Coronary artery (tissue), 2 donors: ENCODE measurements at places on chromosomes 7 and 10.
A peak's percentile ranks its signal among the peaks of the same experiment; 100 is the strongest.

DNA sequence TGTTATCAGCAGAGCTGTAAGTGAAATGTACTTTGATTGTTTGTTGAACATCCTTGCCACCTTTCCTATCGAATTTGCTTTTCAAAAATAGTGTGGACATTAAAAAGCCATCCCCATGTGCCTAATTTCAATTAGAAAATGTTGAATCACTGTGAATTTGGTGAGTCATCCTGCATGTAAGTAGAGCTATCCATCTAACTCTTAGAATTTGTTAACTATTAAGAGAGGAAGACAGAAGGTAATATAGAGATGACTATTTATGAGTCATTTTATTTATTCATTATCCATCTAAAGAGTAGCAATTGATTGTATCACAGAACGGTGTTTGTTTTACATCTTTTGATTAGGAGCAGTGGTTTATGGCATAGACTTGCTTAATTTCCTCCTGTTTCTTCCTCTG lies 154.7 kb downstream of the MGMT start:
- no peak for DNase-seq

DNA sequence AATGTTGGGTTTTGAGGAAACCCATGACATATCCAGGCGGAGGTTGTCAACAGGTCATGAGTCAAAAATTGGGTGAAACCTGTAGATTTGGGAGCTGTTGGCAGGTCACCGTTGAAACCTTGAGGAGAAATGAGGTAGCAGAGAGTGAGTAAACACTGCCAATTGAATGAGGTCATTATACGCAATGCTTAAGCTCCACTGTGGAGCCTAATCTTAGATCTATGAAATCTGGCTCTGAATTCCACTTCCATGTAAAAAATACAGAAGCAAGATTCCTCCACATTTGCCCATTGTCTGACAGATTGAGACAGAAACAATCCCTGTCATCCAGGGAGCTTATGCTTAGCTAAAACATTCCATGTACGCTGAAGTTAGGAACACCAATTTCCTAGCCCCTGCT lies 76.0 kb upstream of the IL6 start:
- DNase-seq, result no peak

DNA sequence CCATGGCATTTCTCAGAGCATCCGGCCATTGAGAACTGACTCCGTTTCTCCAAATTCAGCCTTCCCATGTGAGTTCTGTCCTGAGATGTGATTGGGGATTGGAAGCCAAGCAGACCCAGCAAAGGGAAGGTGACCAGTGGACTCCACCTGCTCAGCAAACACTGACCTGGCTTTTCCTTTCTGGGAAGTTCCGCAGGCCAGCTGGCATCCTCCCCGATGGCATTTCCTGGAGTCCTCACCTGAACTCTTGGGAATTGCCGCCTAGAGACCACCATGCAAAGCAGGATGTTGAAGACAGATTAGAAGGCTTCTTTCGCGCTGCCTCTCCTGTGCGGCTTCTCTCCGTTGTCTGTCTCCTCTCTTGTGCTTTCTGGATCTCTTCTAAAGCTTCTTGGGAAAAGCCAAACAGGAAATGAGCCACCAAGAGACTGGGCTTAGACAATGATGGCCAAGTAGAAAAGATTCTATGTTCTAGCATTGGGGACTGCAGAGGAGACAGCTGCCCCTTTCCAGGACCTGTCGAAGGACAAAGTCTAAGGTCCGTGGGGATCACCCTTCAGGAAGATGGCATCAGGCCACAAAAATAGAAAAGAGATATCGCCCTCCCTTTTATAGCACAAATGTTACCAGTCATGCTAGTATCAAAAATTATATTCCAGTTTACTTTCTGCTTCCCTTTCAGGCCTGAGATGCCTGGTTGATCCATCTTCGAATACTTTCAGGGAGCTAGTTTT lies 103.7 kb upstream of the INSYN2A start:
- DNase-seq, result peak; percentile 17

DNA sequence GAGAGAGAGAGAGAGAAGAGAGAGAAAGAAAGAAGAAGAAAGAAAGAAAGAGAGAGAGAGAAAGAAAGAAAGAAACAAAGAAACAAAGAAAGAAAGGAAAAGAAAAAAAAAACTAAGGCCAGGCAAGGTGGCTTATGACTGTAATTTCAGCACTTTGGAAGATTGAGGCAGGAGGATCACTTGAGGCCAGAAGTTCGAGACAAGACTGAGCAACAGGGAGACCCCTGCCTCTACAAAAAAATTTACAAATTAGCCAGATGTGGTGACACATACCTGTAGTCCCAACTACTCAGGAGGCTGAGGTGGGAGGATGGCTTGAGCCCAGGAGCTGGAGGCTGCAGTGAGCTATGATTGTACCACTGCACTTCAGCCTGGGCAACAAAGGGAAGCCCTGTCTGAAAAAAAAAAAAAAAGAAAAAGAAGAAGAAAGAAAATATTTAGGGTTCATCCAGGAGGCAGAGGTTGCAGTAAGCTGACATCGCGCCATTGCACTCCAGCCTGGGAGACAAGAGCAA lies 2.8 kb downstream of the SERPINE1 start:
- DNase-seq, result no peak

GRCh38 chr7:135210888-135211178 lies 493 bp downstream of the WDR91 start:
- DNase-seq, result no peak

- DNase-seq, result no peak
These were observed 51.8 kb downstream of the HIPK2 start for GRCh38 chr7:139725858-139726484.

- peak; percentile 92 for DNase-seq
These were observed 98.9 kb downstream of the LHPP start for GRCh38 chr10:124560377-124561105.

DNA sequence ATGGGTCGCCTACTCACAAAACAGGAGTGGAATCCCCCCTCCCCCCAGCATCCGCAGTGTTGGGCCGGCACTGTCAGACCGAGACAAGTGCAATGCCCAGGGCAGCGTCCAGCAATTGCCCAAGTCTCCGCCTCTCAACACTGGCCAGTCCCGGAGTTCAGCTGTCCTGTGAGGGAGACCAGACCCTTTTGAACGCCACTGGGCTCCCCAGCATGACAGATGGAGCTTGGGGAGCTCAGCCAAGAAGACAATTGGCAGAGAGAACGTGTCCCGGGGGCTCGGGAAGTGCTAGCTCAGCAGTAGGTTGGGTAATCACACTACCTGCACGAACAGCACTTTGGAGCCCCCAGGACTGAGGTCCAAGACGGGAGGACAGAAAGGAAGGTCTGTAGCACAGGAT lies 4.7 kb downstream of the COPS6 start:
- no peak for DNase-seq

DNA sequence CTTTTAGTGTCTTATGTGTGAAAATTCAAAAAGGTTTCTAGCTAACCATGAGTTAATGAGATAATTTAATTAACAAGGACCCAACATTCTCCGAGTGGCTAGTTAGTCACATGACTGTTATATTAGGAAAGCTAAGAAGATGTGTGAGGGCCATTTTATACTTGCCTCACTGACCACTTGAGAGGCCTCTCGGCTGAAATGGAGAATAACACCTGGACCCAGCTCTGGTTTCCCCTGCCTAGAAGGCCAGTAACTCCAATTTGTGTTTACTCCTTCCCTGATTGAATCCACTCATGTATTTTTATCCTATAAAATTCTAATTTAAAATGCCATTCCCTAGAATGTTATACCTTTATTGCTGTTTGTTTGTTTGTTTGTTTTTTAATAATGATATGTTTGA lies 1091.2 kb downstream of the KCNMA1 start:
- no peak for DNase-seq

GRCh38 chr7:33905389-33906032 lies at the start of gene BMPER:
TSS of gene BMPER (plus strand) at chr7:33905539. CDS start at chr7:33905614, 75 bp downstream.
- DNase-seq, result peak; percentile 73

DNA sequence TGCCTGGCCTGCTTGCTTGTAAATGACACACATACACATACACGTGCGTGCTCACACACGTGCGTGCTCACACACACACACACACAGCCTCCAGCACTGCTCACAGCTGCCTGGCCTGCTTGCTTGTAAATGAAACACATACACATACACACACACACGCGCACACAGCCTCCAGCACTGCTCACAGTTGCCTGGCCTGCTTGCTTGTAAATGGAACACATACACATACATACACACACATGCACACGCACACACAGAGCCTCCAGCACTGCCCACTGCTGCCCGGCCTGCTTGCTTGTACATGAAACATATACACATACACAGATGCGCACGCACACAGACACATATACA lies 397.2 kb downstream of the PLXNA4 start:
- DNase-seq, result no peak

DNA sequence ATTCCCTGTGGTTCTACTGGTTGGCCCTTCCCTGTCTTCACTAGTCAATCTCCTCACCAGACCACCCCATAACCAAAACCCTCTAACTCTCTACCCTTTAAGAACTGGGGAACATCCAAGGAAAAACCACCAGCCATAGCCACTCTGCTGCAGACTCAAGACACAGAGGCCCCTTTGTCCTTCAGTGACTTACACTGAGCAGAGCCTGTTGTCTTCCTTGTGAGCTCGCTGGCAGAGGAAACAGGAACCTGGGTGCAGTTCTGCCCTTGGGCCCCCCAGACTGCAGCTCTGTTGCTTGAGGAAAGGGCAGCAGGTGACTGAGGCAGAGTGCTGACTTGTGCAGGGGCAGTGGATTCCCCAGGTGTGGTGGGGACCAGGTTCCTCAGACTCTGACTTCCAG lies 30.6 kb downstream of the ZC3HAV1 start:
- no peak for DNase-seq

DNA sequence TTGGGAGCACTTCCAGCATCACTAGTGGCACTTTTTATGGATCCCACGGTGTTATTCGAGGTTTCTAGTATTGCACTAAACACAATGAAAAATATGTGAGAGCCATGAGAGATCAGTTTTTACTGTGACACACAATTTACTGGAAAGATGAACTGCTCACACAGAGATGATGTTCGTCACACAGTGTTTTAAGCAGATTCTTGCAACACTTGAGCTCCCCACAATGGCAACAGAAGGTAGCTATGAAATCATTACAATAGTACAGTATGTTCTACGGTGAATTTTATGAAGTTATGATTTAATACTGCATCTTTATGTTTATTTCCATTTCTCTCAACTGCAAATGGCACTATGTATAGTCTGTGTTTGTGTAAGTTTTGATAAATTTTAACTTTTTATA lies 27.4 kb upstream of the ENTPD1 start:
- DNase-seq, result no peak

DNA sequence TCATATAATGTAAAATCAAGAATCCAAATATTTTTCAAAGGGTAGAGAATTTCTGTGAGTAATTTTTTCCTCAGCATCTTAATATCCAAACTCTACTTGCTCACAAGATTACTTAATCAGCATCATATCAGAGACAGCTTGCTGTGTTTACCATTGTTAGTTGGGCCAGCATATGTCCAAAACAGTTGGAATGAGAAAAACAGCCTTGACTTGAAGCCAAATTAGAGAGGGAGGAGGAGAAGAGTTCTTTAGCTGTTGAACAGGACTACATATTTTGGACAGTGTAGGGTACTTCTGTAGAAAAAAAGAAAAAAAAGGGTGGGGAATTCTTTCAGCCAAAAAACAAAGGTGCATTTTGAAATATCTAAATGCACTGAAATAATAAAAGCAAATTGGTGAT lies 69.8 kb downstream of the HDAC9 start:
- no peak for DNase-seq

DNA sequence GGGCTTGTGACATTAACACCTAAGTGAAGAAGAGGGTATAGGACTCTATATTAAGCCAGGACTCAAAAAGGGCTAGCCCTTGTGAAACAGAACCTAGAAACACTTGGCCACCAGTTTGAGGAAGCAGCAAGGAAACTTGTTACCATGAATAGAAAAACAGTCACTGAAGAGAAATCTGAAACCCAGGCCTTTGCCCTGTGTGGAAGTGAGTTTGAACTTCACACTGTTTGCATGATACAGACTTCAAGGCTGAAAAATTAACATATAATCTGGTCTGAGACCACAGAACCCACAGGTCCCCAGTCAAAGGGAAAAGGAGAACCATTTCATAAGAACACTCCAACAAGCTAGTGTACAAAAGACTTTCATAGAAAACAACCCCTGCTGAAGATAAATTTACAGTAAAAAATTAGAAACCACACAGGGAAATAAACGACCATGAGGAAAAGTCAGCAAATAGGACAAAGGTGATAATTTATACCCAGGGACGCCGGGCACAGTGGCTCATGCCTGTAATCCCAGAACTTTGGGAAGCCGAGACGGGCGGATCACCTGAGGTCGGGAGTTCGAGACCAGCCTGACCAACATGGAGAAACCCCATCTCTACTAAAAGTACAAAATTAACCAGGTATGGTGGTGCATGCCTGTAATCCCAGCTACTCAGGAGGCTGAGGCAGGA lies 76.1 kb downstream of the SKIDA1 start:
- DNase-seq, result no peak

GRCh38 chr10:59753267-59753666 lies at the start of gene MRLN:
TSS of gene MRLN (minus strand) at chr10:59753455.
- DNase-seq, result no peak

- DNase-seq, result no peak
These were observed 171.8 kb upstream of the AHR start for GRCh38 chr7:17126413-17127268.

DNA sequence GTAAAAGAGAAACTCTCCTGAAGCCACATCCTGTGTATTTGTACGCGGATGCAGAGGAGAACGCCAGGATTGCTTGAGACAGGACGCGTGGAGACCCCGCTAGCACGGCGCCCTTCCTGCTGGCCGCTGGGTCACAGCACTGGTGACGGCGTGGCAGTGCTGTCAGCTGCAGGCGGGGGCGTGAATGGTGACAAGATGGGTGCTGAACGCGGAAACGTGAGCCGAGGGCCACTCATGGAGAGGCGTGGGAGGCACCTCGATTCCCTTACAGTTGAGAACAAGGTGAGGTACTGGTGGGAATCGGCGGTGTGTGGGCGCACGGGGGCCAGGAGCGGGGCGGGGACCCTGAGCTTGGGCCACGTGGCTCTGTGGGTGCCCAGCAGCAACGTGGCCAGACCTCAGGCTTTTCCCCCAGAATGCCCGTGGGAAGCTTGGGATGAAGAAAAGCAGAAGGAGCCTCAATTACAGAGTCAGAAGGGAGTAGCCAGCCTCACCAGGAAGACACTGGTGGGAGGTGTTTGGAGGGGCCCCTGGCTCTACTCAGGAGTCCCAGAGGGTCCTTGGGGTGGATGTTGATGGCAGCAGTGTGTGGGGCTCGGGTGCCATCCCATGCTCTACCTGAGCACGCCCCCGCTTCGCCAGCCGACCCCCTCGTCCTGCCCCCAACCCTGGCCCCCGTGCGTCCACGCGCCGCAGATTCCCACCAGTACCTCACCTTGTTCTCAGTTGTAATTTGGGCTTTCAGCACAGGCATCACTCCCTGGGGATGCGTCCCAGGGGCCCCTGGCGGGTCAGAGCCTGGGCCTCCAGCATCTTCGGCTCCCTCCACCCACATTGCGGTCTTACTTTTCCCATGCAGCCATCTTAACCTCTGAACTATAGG lies 208.4 kb upstream of the TCERG1L start:
- DNase-seq, result no peak
